ENCODE measurements at places on chromosomes 1 and 21.

DNA sequence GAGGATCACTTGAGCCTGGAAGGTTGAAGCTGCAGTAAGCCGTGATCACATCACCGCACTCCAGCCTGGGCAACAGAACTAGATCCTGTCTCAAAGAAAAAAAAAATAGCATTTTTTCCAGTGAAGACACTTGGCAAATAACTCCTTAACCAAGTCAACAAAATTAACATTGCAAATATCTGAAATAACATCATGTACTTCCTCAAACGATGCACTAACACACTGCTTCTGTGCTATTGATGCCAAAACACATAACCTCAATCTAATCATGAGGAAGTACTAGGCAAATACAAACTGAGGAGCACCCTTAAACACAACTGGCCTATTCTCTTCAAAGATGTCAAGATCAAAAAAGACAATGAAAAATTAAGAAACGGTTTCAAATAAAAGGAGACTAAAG, 32.3 kb downstream of the PABPC4 start:
- no peak for DNase-seq

GRCh38 chr1:18178111-18178510, 70.5 kb downstream of the IGSF21 start:
- DNase-seq: no peak

GRCh38 chr1:116952738-116953275, 43.1 kb downstream of the PTGFRN start:
- no peak for DNase-seq

DNA sequence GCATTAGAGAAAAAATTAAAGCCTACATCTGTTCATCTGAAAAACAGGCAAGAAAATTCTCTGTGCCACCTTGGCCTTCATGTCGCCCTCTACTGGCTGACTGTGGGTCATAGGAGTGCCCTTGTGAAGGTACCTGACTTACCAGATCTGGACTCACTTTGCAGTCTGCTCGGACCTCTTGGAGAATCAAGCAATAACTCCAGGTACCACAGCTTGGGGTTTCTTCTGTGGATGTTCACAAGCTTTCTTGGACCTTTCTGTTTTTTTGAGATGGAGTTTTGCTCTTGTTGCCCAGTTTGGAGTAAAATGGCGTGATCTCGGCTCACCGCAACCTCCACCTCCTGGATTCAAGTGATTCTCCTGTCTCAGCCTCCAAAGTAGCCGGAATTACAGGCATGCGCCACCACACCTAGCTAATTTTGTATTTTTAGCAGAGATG, 2.4 kb upstream of the PRAMEF18 start:
- peak; percentile 47 for DNase-seq

DNA sequence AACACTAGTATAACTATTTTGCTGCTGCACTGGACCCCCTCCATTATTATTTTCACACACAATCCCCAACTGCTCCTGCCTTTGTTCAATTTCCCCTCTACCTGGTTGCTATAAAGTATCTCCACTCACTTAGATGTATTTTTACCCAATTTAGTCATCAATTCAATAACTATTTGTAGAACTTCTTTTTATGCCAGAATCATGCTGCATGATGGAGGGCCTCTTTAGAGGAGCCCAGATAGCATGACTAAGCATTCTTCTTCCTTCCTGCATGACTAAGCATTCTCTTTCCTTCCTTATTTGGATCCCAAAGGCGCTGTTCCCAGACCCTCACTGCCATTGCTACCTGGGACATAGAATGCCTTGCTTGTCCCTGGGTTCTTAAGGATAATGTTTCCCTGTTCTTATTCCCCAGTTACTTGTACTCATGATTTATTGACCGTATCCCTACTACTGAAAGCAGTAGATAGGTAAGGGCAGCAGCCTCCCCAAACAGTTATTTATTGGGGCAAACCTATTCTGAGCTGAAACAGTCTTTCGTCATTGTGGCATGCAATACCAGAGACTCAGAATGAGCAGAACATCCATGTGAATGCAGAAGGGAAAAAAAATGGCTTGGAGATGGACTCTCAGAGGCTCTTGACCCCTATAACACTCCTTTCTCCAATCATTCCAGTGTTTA, 89.3 kb upstream of the AKT3 start:
- DNase-seq: no peak

DNA sequence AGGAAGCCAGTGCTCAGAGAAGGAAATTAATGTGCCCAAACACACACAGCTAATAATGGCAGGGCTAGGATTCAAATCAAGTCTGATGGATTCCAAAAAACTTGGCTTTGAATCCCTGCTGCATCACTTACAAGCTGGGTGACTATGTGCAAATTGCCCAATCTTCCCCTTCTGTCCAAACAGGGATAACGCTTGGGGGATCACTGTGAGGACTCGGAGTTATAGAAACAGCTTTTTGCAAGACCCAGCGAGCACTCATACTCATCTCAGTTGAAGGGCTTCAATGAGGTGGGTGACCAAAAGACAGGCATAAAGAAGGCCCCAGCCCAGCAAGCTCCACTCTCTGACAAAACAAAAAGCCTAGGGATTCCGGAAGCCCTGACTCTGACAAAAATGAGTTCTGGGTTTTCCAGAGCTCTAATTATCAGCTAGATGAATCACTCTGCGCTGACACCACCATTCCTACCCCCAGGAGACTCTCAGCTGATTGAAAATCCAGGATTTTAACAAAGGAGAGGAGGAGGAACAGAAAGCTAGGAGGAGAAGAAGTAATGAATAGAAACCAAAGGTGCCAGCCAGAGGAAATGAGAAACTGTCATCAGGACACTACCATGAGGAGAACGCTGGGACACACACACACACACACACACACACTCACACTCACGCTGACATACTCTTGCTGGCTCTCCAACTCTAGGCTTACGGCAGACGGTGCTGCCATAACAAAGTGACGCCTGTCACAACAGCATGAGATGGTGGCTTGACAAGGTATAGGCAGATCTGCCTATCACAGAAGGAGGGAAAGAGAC, 1.6 kb upstream of the STK40 start:
- no peak for DNase-seq

- no peak for DNase-seq
Measured at GRCh38 chr1:20697563-20697962, 20.2 kb downstream of the KIF17 start.

GRCh38 chr1:64196074-64196870, 7.2 kb upstream of the UBE2U start:
- DNase-seq: no peak

Measured in activated CD4-positive, alpha-beta T cell treated with anti-CD3 and anti-CD28 coated beads for 24 hours (primary cell).